Neural crest cell (in vitro differentiated cells): ENCODE measurements at places on chromosomes 16 and 17. TPM values are rescaled to one million over a fixed set of nuclear protein-coding genes. Genes with fewer than 3 reads are reported as not detected.

GRCh38 chr16:9134739-9135138 is 43.3 kb downstream of the HAPSTR1 start:
- DNase-seq, result peak; percentile 55
- H3K27me3 ChIP-seq, result peaks cover 2% of the 10 kb centered on the region
- H3K36me3 ChIP-seq, result no peaks in the 10 kb centered on the region

DNA sequence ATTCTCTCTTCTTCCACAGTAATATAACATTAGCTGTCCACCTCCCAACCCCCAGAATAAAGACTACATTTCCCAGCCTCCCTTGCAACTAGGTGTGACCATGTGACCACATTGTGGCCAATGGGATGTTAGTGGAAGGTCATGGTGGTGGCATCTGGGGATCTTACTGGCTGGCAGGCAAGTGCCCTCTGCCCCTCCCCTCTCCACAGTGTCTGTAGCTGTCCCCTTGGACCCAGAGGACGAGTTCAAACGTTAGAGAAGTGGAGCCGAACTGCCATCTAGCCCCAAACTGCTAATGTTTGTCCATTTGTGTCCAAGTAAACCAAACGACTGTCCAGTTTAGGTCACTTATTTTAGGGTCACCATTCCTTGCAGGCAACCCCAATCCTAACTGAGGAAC is 26.6 kb upstream of the KCNG4 start:
- no peak overlapping the region for H3K27ac ChIP-seq
- peak; percentile 54 for DNase-seq
- peaks cover 6% of the 10 kb centered on the region for H3K27me3 ChIP-seq

The CCDC200 gene
- not detected in 2 replicates for total RNA-seq

DNA sequence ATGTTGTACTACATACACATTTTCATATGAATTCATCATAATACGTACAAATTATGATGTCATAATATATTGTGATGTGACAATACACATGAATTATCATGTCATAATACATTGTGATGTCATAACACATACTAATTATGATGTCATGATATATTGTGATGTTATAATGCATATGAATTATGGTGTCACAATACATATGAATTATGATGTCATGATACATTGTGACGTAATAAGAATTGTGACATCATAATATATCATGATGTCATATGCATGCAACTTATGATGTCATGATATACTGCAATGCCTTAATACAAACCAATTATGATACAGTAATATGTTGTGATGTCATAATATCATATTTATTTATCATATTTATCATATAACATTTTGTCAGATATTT is 2074.3 kb downstream of the TP53TG3F start:
- DNase-seq, result no peak
- H3K27me3 ChIP-seq, result no peaks in the 10 kb centered on the region
- no peak overlapping the region for H3K27ac ChIP-seq
- peaks cover 6% of the 10 kb centered on the region for H3K36me3 ChIP-seq

DNA sequence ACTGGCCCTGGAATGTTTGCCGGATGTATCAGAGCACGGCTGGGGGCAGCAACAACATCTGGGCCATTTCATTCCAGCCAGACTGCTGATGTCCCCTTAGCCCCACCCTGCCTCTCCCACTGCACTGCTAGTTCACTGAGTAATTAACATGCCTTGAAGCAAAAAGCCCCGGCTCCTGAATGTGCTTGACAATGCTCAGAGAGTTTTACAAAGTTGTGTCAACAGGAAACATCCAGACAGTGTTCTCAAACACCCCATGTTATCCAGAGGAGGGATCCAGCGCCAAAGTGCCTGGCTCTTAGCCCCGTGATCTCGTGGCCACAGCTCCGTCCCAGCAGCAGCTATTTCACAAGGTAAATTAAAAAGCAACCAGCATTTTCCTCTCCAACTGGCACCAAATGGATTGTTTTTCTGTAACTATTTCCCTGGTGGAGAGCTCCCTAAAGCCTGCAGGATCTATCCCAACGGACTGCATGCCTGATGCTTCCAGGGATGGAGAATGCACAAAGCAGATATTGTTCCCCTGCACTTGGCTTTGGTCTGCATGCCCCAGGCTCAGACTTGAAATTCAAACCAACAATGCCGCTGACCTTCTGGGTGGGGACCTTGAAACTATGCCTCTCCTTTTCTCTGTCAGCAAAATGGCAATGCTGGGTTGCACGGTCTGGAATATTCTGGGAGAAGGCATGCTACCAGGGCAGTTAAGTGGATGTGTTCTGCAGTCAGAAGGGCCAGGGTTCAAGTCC is 115.6 kb upstream of the CDH5 start:
- peak; percentile 25 for DNase-seq
- peak overlapping the region; percentile 35 for H3K4me3 ChIP-seq
- peaks cover 28% of the 10 kb centered on the region for H3K27me3 ChIP-seq
- no peaks in the 10 kb centered on the region for H3K36me3 ChIP-seq

The SMIM5 gene
- total RNA-seq, result 0.32 TPM in 1 of 2 replicates, not detected in the other

- peaks cover 4% of the 10 kb centered on the region for H3K4me1 ChIP-seq
- H3K27me3 ChIP-seq, result no peaks in the 10 kb centered on the region
These were observed at the start of gene DHX58 for GRCh38 chr17:42112552-42113176. TSS of gene DHX58 (minus strand) at chr17:42112714. CDS start at chr17:42111892, 822 bp downstream.

DNA sequence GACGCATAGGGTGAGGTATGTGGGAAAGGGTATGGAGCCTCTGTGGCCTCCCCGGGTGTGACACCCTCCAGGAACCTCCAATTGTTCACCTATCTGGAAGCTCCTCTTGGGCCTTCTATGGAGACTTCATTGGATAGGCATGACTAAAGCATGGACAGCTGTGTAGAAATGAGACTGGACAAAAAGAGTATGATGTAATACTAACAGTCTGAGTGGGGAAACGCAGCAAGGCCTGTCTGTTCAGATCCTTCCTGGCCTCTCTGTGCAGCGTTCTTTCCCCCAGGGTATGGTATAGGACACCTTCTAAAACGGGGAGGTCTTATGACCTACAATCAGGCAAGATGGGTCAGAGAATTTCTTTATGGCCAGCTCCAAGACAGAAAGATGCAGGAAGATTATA is 30.7 kb upstream of the CCNF start:
- DNase-seq, result no peak
- H3K27ac ChIP-seq, result no peak overlapping the region
- no peaks in the 10 kb centered on the region for H3K4me1 ChIP-seq

- H3K27ac ChIP-seq, result no peak overlapping the region
- H3K4me3 ChIP-seq, result no peak overlapping the region
- H3K36me3 ChIP-seq, result no peaks in the 10 kb centered on the region
- no peak for DNase-seq
- peaks cover 18% of the 10 kb centered on the region for H3K4me1 ChIP-seq
These were observed 5.9 kb upstream of the MSLN start for GRCh38 chr16:754656-755055.

The KRT12 gene
- not detected in 2 replicates for total RNA-seq

GRCh38 chr17:15392326-15392741 is 50.9 kb upstream of the TEKT3 start:
- no peak overlapping the region for H3K27ac ChIP-seq
- H3K4me3 ChIP-seq, result no peak overlapping the region
- no peaks in the 10 kb centered on the region for H3K27me3 ChIP-seq
- H3K36me3 ChIP-seq, result no peaks in the 10 kb centered on the region
- H3K4me1 ChIP-seq, result peaks cover 8% of the 10 kb centered on the region
